ENCODE measurements at places on chromosomes 2 and 18.

DNA sequence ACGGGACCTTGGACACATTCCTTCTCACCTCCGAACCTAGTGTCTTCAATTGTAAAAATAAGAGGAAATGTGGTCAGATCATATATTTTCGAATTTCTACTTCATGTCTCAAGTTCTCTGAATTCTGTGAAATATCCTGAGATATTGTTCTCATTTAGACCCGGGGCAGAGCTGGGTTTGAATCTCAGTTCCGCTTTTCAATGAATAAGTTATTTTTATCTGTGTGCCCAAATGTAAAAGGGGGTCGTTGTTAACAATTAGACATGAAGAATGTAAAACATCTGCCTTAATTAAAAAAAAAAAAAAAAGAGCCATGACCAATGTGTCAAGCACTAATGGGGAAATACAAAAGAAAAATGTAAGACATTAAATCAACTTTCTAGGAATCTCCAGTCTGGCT, 48.9 kb upstream of the BCL11A start:
- DNase-seq, result no peak

DNA sequence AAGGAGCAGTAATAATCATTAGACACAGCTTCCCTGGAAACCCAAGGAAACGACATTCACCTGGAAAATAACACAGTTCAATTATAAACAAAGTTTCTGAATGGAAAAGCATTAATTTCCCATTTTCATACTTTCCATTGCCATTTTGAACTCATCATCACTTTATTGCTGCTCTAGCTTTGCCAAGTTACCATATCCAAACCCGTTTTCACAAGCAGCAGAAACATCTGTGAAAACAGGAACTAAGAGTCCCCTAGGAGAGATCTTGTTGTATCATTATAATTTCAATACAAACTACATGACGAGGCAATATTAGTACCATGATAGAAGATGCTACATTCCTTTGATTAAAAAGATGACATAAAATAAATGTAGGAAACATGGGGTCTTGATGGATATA, 597.0 kb upstream of the NRXN1 start:
- no peak for DNase-seq

GRCh38 chr18:75218065-75218923, 7.7 kb downstream of the TSHZ1 start:
- DNase-seq, result no peak

DNA sequence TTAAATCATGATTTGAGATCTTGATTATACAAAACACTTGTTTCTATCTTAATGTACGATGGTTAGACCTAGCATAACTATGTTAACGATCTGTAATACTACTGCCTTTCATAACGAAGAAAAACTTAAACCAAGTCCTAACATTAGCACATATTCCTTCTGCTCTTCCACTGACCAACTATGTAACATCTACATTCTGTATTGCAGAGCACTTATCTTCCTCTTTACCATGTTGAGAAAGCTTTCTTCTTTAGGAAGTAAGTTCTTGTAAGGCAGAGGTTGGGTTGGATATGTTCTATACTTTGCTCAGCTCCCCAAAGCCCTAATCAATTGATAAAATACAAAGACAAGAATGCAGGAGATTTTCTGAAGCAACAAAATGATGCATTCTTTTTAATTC, 7.9 kb upstream of the ZNF407 start:
- no peak for DNase-seq

- no peak for DNase-seq
Observed at GRCh38 chr18:23671564-23671963, 8.9 kb upstream of the ANKRD29 start.

DNA sequence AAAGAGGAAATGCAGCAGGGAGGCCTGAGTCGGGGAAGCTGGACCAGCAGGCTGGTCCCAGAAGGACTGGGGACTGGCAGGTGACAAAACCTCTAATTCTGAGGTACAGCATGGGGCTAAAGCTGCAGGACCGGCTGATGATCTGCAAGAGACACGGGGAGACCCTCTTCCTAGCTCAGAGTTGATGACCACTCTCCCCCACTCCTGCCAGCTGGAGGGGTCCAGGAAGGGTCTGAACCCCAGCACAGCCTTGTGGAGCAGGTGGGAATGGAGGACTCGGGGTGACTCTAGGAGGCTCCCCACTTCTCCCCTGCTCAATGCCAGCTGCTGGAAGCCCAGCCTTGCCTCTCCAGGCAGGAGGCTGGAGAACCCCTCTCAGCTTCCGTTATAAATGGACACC, 67.7 kb downstream of the TWIST2 start:
- no peak for DNase-seq

- no peak for DNase-seq
Observed at GRCh38 chr2:88171966-88172365, 1.8 kb downstream of the THNSL2 start.

- DNase-seq, result no peak
Observed at GRCh38 chr2:56102866-56103265, 80.9 kb upstream of the CCDC85A start.

DNA sequence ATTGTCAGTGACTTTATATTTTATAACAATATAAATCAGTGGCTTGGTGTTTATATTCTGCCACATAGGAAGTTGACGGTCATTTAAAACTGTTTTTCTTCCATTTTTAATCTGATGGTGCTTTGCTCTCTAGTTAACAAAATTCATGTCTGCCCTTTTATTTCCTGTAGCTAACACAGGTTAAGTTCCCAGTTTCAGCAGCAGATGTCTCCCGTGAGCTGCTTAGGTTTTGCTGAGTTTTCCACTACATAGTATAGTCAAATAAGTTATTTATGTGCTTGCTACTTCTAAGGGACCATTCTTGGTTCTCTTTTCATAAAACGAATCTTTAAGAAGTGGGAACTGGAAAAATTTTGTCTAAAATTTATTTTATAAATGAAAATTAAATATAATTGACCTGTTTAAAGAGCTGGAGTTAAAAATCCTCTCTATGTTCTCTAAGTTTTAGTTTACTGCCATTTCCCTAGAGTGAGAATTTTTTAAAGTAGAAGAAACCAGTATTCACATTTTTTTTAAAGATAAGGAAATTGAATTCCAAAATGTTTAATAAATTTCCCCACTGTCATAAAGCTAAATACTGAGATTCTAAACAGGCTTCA, 20.6 kb downstream of the HTR2B start:
- DNase-seq, result peak; percentile 32

- peak; percentile 42 for DNase-seq
Observed at GRCh38 chr2:47662552-47662951, 120.4 kb upstream of the MSH6 start.

GRCh38 chr2:200728630-200729029, 83.1 kb upstream of the BZW1 start:
- DNase-seq, result no peak

DNA sequence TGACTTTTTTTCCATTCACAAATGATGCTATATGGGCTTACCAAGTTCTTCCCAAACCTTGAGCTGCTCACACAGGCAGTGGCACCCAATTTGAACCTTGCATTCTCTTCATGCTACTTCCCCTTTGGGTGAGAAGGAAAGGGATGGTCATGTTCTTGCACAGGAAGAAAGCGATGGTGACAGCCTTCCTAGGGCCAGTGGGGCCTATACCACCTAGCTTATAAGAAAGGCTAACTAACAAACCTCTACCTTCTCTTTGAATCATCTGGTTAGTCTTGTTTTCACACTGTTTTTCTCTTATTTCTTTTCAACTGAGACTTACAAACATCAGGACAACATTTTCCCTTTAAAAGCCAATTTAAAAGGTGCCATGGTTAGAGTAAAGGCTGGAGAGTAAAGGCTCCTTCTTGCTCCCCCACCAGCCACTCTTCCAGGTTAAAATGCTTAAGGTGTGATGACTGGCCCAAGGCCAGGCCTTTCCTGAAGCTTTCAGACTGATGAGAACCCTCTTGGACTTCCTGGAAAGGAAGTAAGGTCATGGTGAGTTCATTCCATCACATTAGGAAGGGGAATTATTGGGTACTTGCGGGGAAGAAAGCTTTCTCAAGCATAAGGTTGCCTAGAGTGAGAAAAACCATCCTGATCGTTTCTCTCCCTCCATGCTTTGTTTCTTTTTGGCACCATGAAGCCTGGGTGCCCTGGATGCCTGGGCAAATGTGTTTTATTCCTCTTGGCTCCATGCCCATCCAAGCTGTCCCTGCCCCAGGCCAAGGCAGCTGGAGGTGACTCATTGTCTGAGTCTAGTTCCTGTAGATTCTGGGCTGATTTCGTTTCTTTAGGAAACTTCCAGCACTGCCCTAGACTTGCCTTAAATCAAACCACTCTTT, 41.4 kb upstream of the ITGB6 start:
- DNase-seq, result no peak

DNA sequence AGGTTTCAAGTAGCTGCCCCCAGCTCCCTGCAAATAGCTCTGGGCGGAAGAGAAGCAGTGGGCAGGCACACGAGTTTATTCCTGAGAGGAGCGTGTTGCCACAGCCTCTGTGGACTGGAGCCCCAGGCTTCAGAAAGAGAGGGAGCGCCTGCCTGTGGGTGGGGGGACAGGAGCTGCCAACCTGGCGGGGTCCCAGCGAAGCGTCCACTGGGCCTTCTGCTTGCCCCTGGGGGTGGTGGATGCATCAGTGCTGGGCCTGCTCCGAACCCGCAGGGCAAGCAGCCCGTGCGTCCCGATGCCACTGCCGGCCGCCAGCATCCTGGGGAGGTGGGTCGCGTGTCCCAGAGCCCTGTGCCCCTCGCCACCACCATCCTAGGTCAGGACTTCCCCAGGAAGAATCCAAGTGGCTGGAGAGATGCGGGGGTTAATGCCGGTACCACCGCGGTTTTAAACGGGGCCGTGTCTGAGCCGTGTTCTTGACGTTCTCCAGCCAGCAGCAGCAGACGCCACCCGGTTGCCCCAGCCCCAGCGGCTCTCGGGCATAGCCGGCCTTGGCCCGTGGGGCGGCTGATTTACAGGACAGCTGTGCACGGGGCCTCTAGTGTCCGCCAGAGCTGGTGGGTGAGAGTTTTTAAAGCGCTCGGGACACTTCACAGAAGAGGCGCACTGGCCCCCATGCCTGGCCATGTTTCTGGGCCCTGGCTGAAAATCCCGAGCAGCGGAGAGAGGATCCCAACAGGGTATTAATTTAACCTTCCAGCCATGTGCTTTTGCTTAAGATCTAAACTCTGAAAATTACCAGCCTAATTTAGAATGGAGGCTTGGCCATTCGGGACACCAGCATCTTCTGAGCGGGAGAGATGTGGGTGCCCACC, 84.7 kb downstream of the NFATC1 start:
- DNase-seq, result no peak

- no peak for DNase-seq
Observed at GRCh38 chr18:37424507-37424906, 141.1 kb downstream of the CELF4 start.

GRCh38 chr2:161078211-161078539, 82.1 kb upstream of the TANK start:
- peak; percentile 14 for DNase-seq

GRCh38 chr2:145000376-145000775, 480.5 kb upstream of the ZEB2 start:
- no peak for DNase-seq

GRCh38 chr2:5700551-5700950, 8.4 kb downstream of the SOX11 start:
- DNase-seq, result no peak

DNA sequence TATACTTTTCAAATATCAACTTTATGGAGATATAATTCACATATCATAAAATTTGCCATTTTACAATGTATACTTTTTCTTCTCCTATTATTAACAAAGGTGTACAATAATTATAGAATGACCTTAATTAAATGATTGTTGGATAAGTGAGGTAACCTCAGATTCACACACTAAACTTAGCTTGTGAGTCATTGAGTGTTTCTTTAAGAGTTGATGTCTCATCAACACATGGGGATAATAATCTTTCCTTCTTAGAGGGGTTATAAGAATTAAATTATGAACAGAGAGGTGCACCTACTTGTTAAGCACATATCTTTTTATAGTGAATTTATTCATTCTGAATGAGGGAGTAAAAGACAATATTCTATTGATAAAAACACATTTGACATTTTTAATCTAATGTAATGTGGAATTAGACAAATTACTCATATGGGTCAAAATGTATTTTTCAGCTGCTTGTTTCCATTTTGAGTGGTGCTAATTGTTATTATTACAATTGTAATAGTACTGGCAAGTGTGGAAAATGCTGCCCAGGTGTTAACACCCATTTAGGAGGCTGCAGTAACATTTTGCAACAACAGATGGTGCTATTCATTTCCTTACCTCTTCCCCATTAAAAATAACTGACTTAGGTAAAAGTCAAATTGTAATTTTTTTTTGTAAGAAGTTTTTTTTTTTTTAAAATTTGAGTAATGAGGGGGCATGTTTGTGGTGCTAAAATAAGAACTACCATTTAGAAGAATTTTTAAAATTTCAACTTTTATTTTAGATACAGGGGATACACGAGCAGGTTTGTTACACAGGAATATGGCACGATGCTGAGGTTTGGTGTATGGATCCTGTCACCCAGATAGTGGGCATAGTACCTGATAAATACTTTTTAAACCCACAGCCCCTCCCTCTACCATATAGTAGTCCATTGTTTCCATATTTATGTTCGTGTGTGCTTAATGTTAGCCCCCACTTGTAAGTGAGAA, 32.1 kb upstream of the DYNAP start:
- DNase-seq, result peak; percentile 52

- DNase-seq, result no peak
Observed at GRCh38 chr2:60465736-60466135, 87.7 kb downstream of the BCL11A start.

DNA sequence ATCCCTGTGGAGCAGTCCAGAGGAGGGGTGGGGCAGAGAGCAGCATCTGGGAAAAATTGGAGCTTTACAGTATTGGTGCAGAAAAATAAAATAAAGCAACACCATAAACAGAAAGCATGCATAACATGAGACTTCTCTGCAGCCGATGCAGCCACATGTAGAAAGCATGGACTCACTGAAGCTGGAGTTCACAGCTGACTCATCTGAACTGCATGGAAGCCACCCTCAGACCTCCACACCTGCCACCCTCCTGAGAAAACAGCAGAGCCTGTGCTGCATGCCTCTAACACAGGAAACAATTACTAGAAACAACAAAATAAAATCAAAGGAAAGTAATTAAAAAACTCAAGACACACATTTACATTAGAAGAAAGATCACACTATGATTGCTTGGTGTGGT, 169.4 kb upstream of the ALKAL2 start:
- DNase-seq, result no peak

GRCh38 chr2:233209117-233209532, 42.3 kb upstream of the ATG16L1 start:
- no peak for DNase-seq

DNA sequence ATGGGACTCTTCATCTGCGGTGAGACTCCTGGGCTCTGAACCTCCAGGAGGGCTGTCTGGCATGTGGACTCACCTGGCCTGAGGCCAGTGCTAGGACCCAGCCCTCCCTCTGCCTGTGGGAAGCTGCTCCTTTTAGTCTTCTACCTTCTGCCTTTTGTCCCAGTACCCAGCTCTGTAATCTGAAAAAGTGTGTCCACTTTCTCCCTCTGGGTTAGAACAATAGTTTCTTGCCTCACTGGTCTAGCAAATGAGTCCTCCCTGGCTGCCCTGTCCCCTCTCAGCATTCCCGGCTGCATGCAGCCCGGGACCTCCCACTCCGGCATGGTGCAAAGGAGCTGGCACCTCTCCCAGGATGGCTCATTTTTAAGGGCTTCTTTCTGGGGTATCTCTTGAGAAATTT, 25.9 kb downstream of the GKN2 start:
- DNase-seq, result no peak

Measured in iPS-NIHi11 (cell line).